Stimulated activated CD8-positive, alpha-beta memory T cell treated with anti-CD3 and anti-CD28 coated beads, Interleukin-4, amount 100 ng/mL, for 4 hours (primary cell): ENCODE measurements at places on chromosomes 2 and 18.

- DNase-seq: no peak
Observed at GRCh38 chr2:223113161-223113560, 61.2 kb downstream of the KCNE4 start.

GRCh38 chr2:207180741-207181140 is 15.0 kb upstream of the KLF7 start:
- DNase-seq: no peak

- DNase-seq: no peak
Observed at GRCh38 chr2:121288454-121289231, 3.6 kb upstream of the TFCP2L1 start.

DNA sequence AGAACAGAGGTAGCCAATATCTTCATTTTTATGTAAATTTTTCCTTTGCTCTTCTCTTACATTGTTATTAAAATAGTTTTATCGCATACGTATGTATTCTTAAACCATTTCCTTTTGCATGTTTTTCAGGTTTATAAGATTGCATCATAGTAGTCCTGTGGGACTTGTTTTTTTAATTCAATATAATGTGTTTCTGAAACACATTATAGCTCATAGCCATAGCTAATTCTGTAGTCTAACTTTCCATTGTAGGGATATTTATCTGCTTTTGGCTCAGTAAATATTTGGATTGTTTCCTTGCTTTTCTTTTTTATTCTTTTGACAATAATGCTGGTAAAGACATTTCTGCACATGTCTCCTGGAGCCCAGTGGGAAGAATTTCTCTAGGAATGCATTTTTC is 484.3 kb downstream of the PTPRM start:
- DNase-seq: no peak

- no peak for DNase-seq
Observed at GRCh38 chr2:30768708-30769480, 38.4 kb downstream of the CAPN13 start.

DNA sequence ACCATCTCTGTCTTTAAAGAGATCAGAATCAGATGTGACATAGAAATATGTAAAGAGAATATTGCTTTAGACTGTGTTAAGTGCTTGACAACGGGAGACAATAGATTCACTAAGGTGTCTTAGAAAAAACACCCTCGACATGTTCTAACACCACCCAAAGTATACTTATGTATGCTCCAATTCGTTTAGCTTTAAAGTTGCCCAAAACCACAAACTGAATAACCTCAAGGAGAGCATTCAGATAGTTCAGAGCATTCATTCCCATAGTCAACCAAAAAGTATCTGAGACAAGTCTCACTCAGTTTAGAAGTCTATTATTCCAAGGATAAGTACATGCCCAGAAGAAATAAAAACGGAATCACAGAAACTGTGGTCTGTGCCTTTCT is 96.4 kb downstream of the KYNU start:
- DNase-seq: no peak

DNA sequence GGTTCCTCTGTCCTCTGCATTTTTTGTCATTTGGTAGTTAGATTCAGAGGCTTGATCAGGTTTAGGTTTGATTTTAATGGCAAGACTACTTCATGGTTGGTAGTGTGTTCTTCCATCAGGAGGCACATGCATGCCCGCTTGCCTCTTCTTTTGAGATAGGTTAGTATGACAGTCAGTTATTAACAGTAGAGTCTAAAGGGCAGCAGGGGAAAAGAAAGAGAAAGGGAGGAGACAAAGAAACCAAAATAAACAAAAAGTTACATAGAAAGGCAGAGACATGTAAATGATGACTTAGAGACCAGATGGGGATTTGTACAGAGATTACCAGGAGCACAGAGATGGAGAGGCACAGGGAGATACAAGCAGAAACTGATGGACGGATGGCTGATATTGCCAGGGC is 10.2 kb upstream of the RMP24 start:
- DNase-seq: no peak

GRCh38 chr18:49139766-49140165 is 189.0 kb upstream of the SMAD7 start:
- DNase-seq: no peak

- DNase-seq: no peak
Observed at GRCh38 chr2:47903781-47904490, 2.4 kb downstream of the FBXO11 start.

GRCh38 chr2:205681401-205682238 is 681 bp upstream of the NRP2 start:
- DNase-seq: no peak

- DNase-seq: no peak
Observed at GRCh38 chr18:43277164-43277600, at the start of gene SYT4. SYT4 (minus strand) TSS chr18:43277490; CDS start chr18:43277281, 209 bp downstream.

DNA sequence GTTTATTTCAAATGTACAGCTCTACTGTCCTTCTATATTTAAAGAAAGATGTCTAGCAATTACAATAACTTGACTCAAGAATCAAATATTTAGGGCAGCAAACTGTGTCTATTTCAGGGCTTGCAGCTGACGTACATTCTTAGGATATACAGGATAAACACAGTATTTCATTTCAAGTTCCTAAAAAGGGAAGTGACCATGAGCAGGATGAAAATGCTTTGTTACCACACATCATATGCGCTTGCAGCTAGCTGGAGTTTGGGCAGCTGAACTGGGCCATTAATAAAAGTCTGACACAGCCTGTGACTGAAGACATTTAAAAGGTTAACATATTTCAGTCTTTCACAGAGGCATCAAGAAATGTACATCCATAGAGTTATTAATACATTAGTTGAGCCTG is 264.6 kb upstream of the TRIB2 start:
- no peak for DNase-seq

DNA sequence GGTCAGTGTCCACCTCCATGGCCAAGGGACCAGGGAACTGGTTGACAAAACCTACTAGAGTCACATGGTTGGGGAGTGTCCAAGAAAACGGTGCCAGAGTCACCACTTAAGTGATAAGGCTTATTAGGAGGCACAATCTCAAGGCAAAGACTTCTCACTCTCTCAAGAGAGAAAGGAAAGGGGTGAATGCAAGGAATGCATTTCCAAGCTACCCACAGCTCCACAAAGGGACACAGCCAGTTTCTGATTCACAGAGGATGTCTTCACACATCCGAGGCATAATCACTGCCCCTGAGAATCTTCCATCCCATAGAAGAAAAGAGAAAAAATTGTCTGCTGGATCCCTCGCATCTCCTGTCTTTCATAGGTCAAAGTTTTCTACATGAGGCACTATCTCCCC is 269.3 kb downstream of the TNS1 start:
- DNase-seq: no peak

- no peak for DNase-seq
Observed at GRCh38 chr2:158486970-158487325, 30.2 kb downstream of the PKP4 start.

DNA sequence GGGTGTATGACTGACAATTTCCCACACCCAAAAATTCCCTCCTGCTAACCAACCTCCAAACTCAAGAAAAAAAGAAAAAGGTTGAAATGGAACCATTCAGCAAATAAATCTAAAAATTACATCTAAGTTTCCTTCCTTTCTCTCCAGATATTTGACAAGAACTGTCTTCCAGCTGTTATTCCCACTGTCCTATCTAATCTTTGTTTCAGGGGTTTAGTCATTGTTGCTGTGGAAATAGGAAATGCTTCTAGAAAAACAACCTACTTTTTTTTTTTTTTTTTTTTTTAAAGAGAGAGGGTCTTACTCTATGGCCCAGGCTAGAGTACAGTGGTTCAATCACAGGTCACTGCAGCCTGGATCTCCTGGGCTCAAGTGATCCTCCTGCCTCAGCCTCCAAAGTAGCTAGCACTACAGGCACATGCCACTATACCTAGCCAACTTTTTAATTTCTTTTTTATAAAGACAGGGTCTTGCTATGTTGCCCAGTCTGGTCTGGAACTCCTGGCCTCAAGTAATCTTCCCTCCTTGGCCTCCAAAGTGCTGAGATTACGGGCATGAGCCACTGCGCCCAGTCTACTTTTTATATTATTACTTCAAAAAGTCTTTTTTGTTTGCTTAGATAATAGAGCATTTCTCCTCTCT is 88.1 kb downstream of the ITSN2 start:
- DNase-seq: no peak

DNA sequence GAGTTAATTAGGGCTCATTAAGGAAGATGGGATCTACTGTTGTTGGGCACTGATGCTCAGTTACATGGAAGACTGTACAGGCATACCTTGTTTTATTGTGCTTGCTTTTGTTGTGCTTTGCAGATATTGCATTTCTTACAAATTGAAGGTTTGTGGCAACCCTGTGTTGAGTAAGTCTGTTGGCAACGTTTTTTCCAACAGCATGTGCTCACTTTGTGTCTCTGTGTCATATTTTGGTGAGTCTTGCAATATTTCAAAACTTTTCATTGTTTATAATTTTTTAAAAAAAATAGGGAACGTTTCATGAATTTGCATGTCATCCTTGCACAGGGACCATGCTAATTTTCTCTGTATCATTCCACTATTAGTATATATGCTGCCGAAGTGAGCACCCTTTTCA is 15.6 kb downstream of the PHLPP1 start:
- DNase-seq: no peak

GRCh38 chr2:72089028-72089427 is 58.6 kb downstream of the CYP26B1 start:
- no peak for DNase-seq
